ENCODE measurements at places on chromosomes 12 and 14.

DNA sequence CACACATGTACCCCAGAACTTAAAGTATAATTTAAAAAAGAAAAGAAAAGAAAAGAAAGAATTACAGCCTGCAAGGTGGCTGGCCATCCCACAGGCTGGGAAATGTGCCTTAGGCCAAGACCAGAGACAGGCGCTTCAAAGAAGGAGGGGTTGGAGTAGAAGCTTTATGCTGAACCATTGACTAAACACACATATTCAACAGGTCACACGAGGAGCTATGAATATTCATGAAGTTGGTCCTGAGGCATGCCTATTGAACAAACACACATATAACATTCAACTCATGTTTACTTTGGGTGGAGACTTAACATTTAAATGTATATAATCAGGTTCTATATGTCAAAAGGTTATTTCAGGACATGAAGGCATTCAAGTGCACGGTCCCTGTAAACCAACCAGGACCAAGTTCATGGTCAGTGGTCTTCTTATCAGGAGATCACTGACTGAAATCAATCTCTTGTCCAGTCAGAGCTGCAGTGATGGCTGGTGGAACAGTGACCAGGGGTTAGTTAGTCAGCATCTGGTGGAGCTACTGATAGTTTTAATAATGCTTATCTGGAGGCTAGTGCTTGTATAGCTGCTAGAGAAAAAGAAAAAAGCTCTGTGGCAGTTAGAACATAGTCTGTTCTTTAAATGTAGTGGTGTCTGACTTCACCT is 35.6 kb upstream of the ITPR2 start:
- DNase-seq, result no peak

DNA sequence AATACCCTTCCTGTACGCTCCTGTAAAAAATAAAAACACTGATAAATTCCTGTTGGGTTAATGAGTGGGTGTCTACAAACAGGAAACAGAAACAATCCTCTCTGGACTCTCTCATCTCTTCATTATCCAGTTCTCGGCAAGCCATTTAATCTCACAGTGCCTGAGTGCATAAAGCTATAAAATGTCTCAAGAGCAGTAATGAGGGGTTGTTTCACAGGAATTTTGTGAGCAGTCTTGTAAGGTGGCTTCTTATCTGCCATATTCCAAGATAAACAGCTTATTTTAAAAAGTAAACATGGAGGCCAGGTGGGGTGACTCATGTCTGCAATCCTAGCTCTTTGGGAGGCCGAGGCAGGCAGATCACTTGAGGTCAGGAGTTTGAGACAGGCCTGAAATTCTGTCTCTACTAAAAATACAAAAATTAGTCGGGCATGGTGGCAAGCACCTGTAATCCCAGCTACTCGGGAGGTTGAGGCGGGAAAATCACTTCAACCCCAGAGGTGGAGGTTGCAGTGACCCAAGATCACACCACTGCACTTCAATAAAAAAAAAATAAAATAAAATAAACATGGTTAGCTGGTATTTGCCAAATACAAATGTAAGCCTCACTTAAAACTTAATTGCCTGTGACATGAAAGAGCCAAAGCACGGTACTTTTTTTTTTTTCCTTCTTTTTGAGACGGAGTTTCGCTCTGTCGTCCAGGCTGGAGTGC is 54.0 kb downstream of the CLIP1 start:
- DNase-seq, result no peak

- no peak for DNase-seq
Observed at GRCh38 chr14:104134061-104134965, 4.1 kb upstream of the KIF26A start.

DNA sequence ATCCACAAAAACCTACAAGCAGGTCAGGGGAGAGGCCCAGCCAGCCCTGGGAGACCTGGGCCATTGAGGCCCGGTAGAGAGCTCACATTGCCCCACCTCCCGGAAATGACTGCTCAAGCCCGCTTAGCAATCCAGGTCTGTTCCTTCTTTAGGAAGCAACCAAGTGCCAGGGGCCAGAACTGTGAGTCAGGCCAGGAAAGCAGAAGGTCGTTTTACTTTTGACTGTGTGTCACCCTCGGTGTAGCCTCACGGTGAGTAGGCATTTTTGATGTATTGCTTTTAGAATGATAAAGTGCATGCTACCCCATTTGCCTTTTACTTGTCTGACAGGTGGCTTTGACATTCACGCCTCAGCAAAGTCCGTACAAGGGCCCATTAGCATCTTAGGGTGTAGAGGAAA is 25.4 kb upstream of the PWP1 start:
- no peak for DNase-seq

- DNase-seq, result no peak
Observed at GRCh38 chr12:84072961-84073360, 839.6 kb downstream of the SLC6A15 start.

Data from KBM-7 (cell line).